Chondrocyte (in vitro differentiated cells): ENCODE measurements at places on chromosomes 6 and 20. TPM values are rescaled to one million over a fixed set of nuclear protein-coding genes. Genes with fewer than 3 reads are reported as not detected.

Gene RAB44
- not detected in 3 replicates for total RNA-seq

Gene PDSS2
- total RNA-seq = 10.1 to 13.1 TPM (median 10.4 TPM) in 3 replicates

Gene IRAK1BP1
- total RNA-seq = 1.3 to 3.6 TPM (median 1.8 TPM) in 3 replicates

Gene FAM83C
- not detected in 3 replicates for total RNA-seq

Gene PSORS1C2
- not detected in 3 replicates for total RNA-seq

Gene HCRTR2
- total RNA-seq = not detected in 3 replicates

Gene GHRH
- total RNA-seq = not detected in 3 replicates

Gene PRKN
- total RNA-seq = 5.1 to 8.7 TPM (median 5.7 TPM) in 3 replicates

Gene C20orf204
- total RNA-seq = 0.77 to 3.3 TPM (median 0.97 TPM) in 3 replicates

Gene BMP5
- not detected in 3 replicates for total RNA-seq

Gene NINL
- total RNA-seq = 10.6 to 12.3 TPM (median 10.7 TPM) in 3 replicates

Gene TJAP1
- total RNA-seq = 27.7 to 35.3 TPM (median 31.0 TPM) in 3 replicates

Gene SEL1L2
- not detected in 3 replicates for total RNA-seq

Gene FAM217A
- not detected in 3 replicates for total RNA-seq

Gene TOMM6
- total RNA-seq = 96.1 to 129 TPM (median 97.6 TPM) in 3 replicates

Gene NOX3
- not detected in 3 replicates for total RNA-seq

Gene MICB
- total RNA-seq = 7.8 to 9.4 TPM (median 9.0 TPM) in 3 replicates

Gene SSTR4
- 0.33 TPM in 1 of 3 replicates, not detected in the others for total RNA-seq

Gene PPP1R14C
- total RNA-seq = 1.5 to 3.4 TPM (median 3.3 TPM) in 3 replicates

Gene PRSS16
- 1.1 to 1.8 TPM (median 1.7 TPM) in 3 replicates for total RNA-seq

Gene DLL1
- total RNA-seq = 0.35 to 0.82 TPM (median 0.41 TPM) in 3 replicates

Gene CALHM5
- total RNA-seq = 9.7 to 10.8 TPM (median 10.4 TPM) in 3 replicates

Gene SGK2
- 0.45 to 2.1 TPM (median 0.54 TPM) in 3 replicates for total RNA-seq

Gene SLC26A8
- total RNA-seq = 0.15 TPM in 1 of 3 replicates, not detected in the others

Gene TSBP1
- not detected in 3 replicates for total RNA-seq

Gene REM1
- total RNA-seq = not detected in 3 replicates

Gene OR2H2
- not detected in 3 replicates for total RNA-seq

Gene PAK5
- total RNA-seq = not detected in 3 replicates

Gene BCAS1
- not detected in 3 replicates for total RNA-seq

Gene HAO1
- total RNA-seq = not detected in 3 replicates

Gene JARID2
- 7.7 to 10.2 TPM (median 9.9 TPM) in 3 replicates for total RNA-seq

Gene ADISSP
- 23.5 to 30.4 TPM (median 26.7 TPM) in 3 replicates for total RNA-seq

Gene GNMT
- total RNA-seq = 0.53 TPM in 1 of 3 replicates, not detected in the others

Gene SLC13A3
- 2.5 to 2.8 TPM (median 2.8 TPM) in 3 replicates for total RNA-seq

Gene SLC35F1
- total RNA-seq = not detected in 3 replicates

Gene BANF2
- not detected in 3 replicates for total RNA-seq

Gene GSTA1
- not detected in 3 replicates for total RNA-seq

Gene MCM9
- total RNA-seq = 9.9 to 14.1 TPM (median 11.1 TPM) in 3 replicates

Gene REV3L
- total RNA-seq = 38.0 to 60.1 TPM (median 38.0 TPM) in 3 replicates

Gene IFNGR1
- total RNA-seq = 29.1 to 52.7 TPM (median 51.8 TPM) in 3 replicates
